ENCODE measurements at places on chromosomes 7 and 10. TPM values are rescaled to one million over a fixed set of nuclear protein-coding genes. Genes with fewer than 3 reads are reported as not detected.

The SPACDR gene
- polyA plus RNA-seq = 1.2 TPM

The HYAL4 gene
- polyA plus RNA-seq = 0.86 TPM

The ERVW-1 gene
- polyA plus RNA-seq = 2.7 TPM

GRCh38 chr10:9579110-9579705 lies 1438.5 kb upstream of the CELF2 start:
- no peak for DNase-seq

DNA sequence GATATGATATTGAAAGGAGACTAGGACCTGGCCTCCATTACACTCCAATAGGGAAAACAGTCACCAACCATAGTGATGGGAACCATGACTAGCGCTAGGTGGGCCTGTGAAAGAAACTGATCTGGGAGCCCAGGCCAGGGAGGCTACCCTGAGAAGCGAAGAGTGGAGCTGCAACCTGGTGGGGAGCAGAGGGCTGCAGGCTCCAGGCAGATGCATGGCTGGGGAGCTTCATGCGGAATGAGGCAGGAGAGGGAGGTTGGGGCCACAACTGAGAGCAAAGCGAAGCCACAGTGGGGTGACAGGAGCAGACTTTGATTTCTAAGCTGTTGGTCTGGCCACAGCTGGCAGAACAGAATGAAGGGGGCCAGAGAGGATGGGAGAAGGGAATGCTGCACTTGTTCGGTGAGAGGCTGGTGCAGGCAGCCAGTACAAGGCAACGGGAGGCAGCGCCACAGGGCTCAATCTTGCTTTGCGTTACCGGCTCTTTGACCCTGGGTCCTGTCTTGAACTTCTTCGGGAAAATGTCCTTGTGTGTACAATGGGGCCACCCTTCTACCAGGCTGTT lies 88.4 kb downstream of the TACC2 start:
- no peak for DNase-seq

The EPDR1 gene
- polyA plus RNA-seq = 20.2 TPM

Measured in left kidney (tissue), 8 donors.